ENCODE measurements at places on chromosomes 7 and 10.

DNA sequence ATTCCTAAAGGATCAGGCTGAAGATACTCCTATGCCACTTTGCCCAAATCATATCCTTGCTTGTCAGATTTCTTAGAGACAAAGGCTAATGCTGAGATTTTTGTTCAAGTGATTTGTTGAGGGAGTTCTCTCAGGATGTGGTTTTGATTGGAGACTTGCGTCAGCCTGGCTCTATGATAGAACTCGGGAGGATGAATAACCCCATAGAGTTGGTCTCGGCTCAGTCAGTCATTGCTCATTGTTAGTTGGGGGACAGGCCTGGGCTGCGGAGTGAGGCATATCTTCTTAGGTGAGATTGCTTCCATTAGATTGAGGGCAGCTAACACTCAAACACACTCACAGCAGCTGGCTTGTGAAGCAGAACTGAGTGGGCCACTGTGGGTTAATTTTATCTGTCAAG lies 203.4 kb downstream of the KIF20B start:
- no peak for DNase-seq

- DNase-seq: no peak
These were observed 49.5 kb downstream of the NEURL1 start for GRCh38 chr10:103542764-103543616.

DNA sequence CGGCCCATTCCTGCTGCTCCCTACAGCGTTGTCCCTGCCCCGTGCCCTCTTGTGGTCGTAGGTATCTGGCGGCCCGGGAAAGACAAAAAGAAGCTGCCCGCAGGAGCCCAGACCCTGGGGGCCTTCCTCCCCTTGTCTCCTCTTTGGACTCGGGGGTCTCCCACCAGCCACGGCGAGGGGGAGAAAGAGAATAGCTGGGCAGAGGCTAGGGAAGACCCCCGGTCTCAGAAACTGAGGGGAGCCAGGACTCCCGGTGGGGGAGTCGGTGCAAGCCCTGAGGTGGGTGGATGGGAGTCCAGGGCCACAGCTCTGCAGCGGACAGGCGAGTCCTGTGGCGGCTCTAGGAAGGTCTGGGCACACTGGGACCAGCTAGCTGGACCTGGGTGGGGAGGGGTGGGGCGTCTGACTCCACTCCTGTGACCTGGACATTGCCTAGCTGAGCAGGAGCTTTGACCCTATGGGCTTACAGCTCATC lies 1.3 kb upstream of the SH2D4B start:
- DNase-seq: no peak

GRCh38 chr10:63672491-63672890 lies 151.3 kb downstream of the REEP3 start:
- no peak for DNase-seq

GRCh38 chr10:127848226-127848625 lies 44.5 kb downstream of the CLRN3 start:
- no peak for DNase-seq

- DNase-seq: no peak
These were observed 10.4 kb downstream of the CHCHD3 start for GRCh38 chr7:133071506-133071905.

GRCh38 chr10:70566515-70567290 lies 35.8 kb downstream of the PRF1 start:
- no peak for DNase-seq

- DNase-seq: no peak
These were observed 4.1 kb downstream of the TBRG4 start for GRCh38 chr7:45107356-45107755.

DNA sequence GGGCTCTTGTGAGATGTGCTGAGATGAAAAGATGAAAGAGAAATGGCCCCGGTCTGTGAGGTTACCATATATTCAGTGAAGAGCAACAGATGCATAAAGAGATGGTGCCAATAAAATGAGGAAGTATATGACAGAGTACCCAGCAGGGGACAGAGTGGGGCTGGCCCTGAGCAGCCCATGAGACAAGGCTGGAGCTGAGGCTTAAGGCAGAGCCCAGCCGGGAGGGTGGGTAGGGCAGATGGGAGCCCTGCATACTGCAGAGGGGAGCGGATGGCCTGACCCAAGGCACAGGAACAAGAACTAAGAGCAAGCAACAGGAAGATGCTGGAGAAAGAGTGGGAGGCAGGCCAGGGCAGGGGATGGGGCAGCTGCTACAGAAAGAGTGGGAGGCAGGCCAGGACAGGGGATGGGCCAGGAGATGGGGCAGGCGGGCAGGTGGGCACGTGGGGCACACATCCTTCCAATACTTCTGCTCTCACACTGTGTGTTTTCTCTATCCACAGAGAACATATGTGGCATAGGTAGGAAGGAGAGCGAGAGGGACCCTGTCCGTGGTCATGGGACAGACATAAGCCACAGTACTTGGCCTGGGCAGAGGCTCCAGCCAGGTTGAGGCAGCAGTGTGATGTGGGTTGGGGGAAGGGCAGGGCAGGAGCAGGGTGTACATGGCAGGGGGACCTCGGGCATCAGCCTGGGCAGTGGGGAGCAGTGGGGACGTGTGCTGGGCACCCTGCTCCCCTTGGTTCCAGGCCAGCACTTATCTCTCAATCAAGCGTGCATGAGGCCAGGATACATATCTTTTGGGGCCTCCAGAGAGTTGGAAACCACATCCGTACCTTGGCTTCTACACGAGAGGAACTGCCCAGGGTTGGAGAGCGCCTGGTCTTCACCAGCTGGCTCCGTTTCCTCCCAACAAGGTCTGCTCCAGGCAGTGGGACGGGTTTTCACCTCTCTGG lies 91.6 kb upstream of the IKZF1 start:
- DNase-seq: no peak

- DNase-seq: peak; percentile 33
These were observed 34.3 kb downstream of the INPP5A start for GRCh38 chr10:132571650-132572544.

GRCh38 chr7:50292763-50293162 lies 11.8 kb upstream of the IKZF1 start:
- no peak for DNase-seq

DNA sequence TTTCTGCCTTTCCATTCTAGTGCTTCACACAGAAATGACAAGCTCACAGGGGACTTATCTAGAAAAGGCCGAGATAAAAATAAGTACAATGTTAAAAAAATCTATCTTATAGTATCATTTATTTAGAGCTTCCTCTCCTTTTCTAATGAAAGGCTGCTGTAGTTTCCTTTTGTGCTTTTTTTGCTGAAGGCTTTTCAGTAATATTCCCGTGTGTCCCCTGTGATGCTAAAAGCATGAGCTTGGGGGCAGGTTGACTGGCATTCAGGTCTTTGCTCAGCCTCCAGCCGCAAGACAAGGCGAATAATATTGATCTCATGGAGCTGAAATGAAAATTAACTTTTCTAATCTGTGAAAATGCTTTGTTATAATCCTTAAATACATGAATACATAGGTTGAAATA lies 143.0 kb downstream of the ST7 start:
- no peak for DNase-seq

DNA sequence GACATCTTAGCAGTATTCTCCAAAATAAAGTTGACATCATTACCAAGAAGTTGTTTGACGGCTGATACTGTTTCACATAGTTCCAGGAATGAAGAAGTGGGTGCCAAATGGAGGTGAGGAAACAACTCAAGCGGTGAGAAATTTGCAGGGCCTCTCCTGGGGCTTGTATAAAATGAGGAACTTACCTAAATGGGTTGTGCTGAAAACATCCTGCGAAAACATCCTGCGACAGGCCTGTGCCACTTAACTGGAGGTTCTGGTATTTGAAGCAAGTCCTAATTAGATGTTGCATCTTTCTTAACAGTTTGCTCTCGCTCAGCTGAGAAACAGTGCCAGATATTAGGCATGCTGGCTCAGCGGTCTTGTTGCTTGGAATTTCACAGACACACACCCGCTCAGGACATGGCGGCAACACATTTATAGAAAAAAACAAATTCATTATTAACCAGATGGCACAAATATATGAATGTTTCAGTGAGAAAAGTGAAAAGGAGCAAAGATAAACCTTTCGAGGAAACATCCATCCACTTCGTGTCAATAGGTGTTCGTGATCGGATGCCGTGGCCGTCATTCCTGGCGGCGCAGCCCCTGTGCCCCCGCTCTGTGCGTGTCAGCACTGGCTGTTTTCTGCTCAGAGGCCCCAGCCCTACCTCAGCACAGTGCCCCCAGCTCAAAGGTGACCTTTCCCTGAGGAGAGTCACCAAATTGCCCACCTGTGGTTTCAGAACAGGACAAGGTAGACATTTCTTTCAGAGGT lies 48.1 kb downstream of the CDC123 start:
- DNase-seq: no peak

DNA sequence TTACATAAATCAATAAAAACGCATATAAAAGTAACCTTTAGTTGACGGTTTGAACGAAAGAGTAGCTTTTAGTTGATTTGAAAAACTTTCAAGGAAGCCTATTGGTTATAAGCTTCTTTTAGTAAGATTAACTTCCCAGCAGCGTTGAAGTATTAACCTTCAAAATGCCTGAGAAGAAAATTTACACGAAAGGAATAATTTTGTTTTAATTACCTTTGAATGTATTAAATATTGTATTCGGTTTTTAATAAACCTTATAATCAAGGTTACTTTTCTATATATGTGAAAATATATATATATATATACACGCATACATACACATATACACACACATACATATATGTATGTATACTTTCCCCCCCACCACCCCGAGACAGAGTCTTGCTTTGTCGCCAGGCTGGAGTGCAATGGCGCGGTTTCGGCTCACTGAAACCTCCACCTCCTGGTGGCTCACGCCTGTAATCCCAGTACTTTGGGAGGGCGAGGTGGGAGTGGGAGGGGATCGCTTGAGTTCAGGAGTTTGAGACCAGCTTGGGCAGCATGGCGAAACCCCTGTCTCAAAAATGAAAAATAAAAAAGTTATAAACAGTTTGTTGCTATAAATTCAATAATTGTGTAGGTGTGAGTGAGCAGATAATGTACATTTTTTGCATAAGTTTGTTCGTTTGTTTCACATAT lies 57.6 kb upstream of the EZH2 start:
- DNase-seq: peak; percentile 25

DNA sequence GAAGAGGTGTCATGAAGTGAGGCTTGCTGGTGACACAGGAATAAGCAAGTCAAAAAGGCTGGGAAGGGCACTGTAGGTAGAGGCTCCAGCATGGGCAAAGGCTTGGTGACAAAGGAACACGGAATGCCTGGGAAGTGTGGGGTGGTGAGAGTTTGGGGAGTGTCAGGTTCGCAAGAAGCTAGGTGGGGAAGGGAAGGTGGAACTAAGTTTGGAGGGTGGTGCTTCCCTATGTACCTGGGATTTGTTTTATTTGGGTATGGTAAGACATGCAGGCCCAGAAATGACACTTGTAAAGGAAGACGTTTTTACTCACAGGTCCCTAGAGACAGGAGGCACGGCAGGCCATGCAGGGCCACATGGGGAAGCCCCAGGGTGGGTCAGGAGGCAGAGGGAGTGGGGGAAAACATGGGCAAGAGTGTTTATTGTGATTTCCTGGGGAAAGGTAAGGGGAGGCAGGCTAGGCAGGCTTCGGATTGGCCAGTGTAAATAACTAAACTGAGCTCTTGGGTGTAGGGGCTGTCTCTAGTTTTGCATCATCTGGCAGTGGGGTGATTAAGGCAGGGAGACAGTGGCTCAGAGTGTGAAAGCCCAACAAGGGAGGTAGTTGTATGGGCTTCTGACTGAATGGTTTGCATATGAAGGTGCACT lies 52.1 kb downstream of the SH2D4B start:
- DNase-seq: no peak

DNA sequence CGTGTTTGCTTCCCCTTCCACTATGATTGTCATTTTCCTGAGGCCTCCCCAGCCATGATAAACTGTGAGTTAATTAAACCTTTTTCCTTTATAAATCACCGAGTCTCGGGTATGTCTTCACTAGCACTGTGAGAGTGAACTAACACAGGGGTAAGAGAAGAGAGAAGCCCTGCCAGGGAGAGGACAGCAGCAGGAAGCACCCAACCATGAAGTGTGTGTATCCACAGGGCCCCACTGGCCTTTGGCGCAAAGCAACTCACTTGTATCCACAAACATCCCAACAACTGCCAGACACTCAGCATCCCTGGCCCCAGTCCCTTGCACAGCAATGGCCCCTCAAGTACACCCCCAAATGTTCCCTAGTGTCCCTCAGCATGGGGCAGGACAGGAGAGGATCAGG lies 115.1 kb downstream of the MAD1L1 start:
- DNase-seq: no peak

GRCh38 chr10:21623291-21623690 lies 89.3 kb downstream of the MLLT10 start:
- no peak for DNase-seq

DNA sequence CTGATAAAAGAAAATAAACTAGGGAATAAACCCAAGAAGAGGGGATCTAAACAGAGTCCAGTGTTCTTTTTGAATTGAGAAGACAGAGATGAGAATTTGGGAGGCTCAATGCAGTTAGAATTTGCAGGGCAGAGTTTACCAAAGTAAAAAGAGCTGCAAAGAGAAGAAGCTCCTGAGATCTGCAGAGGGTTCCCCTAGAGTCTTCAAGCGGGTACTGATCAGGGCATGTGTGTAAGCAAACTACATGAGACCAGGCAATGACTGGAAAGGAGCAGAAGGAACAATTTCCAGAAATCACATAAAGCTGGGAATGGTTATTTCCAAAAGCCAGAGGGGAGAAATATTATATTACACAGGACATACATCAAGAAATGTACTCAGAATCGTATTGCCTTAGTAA lies 58.1 kb upstream of the TES start:
- DNase-seq: no peak

DNA sequence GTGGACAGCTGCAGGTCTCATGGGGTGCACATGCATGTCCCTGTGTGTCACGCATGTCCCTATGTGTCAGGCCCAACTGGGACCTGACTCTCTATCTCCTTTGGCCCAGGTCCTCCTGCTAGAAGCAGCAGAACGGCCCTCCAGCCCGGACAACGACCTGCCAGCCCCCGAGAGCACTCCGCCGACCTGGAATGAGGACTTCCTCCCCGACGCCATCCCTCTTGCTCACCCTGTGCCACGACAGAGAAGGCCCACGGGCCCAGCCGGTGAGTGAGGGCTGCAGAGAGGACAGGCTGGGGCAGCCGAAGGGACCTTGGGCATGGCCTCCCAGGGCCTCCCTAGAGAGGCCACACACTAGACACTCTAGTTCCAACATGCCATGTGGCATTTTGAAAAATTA lies 89.3 kb downstream of the MYL10 start:
- no peak for DNase-seq

DNA sequence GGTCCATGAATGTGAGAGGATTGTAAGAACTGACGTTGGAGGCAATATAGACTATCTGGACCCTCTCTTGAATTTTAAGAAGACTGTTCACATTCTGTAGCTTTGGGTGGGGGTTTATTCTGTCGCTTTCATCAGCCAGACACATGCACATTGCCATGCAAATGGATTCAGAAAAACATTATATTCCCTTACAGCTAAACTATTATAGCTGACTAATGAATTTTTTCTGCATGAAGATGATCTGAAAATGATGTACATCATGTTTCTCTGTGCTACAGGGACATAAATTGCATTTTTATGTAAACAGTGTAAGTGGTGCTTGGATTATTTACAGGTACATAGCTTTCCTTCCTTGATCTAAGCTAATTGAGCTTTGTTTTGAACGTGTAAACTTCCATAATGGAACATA lies 1.5 kb downstream of the MET start:
- DNase-seq: no peak
